ENCODE measurements at places on chromosomes 3 and 15. TPM values are rescaled to one million over a fixed set of nuclear protein-coding genes. Genes with fewer than 3 reads are reported as not detected.

Gene HGD
- total RNA-seq: 0.39 TPM

DNA sequence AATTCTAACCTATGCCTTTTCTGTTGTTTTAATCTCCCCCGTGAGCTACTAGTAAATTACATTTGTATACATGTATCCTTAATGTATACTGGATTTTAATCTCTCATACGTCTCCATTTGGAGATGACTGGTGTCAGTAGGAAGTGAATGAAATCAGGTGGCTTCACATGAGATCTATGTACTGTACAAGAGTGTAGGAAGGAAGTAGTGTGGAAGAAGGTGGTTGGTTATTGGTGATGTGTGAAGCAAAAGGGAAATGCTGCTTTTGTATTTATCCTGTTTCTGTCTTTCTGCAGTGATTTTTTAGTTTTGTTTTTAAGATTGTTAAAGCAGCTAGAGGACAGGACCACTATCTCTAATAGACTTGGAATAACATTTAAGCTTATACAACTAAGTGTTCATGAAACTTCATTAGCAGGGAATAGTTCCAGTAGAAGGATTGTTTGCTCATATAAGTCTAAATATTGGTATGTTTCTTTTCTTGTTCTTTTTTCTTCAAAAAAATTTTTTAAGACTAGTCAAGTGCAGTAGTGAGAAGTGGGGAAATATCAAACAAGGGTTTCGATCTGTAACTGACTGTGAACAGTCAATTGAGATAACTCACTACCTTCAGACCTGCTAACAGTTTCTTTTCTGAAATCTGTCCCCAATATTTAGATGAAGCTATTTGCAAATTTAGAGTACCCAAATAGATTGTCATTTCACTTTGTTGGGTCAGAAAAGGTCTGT lies 15.3 kb downstream of the SNX1 start:
- H3K36me3 ChIP-seq: peaks cover 5% of the 10 kb centered on the region
- no peak for DNase-seq
- no peaks in the 10 kb centered on the region for H3K27me3 ChIP-seq
- no peak overlapping the region for H3K4me3 ChIP-seq

- no peak overlapping the region for H3K4me3 ChIP-seq
- no peak overlapping the region for H3K27ac ChIP-seq
- no peak for DNase-seq
- H3K36me3 ChIP-seq: no peaks in the 10 kb centered on the region
- no peaks in the 10 kb centered on the region for H3K27me3 ChIP-seq
These were observed 484.0 kb upstream of the TGFBR2 start for GRCh38 chr3:30122359-30122758.

Gene LARP6
- total RNA-seq: 42.2 TPM

Gene SH3BP5
- total RNA-seq: 93.1 TPM

Gene NR2E3
- 3.2 TPM for total RNA-seq

Gene CAPN3
- total RNA-seq: 22.6 TPM

Gene PPCDC
- 8.2 TPM for total RNA-seq

Gene PPM1L
- total RNA-seq: 8.8 TPM

Gene IQCH
- total RNA-seq: 2.0 TPM

Data from aorta (tissue), 5 donors.